Activated T-cell treated with anti-CD3 and anti-CD28 coated beads, Interleukin-2, amount 50 U/mL, for 48 hours (primary cell): ENCODE measurements at places on chromosomes 2 and 18.

- peak; percentile 42 for DNase-seq
Measured at GRCh38 chr2:222318712-222319585, 20.2 kb upstream of the PAX3 start.

DNA sequence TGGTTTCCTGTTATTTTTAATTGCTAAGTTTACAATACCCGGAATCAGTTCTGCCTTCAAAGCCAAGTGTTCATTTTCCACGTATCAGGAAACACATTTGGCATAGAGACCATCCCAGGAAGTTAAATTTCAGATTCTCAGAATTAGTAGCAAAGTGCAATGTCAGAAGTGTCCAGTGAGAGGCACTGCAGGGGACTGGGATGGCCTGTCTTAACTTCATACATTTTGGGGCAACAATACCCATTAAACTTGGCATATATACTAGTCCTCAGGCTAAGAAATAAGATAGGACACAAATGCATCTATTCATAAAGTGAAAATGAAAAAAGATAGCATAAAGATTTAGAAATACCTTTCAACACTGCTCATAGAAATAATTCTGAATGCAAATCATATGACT is 1.5 kb upstream of the IL1RL2 start:
- no peak for DNase-seq

DNA sequence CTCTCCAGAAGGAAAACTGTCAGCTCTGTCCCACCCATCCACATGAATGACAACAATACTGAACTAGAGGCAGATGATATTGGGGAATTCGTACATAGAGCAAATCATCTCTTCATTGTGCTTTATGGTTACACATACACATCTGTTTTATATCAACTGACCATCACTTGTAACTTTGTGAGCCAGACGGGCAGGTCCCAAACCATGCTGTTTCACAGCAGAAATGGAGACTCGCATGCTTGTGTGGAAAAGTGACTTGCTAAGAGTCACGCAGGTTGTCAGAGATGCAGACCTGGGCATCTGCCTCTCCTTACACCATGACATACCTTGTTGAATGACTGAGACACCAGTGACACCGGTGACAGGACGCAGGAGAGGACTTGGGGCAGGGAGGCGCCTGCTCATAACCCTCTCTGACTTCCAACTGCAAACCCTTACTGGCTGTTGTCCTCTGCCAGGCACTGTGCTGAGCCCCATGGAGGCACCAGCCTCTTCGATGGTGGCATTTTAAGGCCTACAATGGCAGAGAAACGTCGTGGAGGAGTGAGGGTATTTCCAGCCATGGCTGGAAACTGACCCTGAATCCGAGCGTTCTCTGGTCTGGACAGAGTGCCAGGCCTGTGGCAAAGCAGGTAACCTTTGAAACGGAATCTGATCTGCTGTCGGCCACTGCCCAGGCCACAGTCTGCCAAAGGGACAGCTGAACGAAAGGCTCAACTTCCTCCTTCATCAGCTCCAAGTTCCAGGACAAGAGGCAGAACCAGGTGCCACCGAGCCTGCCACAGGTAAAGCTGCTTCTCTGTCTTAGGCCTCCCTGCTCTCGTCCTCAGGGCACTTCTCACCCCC is 26.9 kb upstream of the ROCK2 start:
- DNase-seq, result no peak

- no peak for DNase-seq
Measured at GRCh38 chr2:86621280-86621943, 2.3 kb downstream of the RNF103 start.

- no peak for DNase-seq
Measured at GRCh38 chr18:11661430-11661829, 27.6 kb upstream of the GNAL start.

DNA sequence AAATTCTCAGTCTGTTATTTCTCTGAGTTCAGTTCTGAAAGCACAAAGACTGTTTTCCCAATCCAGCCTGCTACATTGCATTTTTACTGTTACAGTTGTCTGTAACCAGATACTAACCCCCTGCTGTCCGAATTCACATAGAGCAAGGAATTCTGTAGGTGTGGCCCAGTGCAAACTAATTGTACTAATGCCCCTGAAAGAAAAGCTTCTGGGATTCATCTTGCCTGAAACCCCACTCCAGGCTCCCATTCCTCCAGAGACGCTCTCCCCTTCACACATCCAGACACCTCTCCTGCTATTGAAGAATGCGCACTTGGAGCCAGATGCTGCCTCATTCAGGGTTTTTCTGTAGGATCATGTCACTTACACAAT is 127.0 kb downstream of the TTC32 start:
- DNase-seq, result no peak

- DNase-seq, result peak; percentile 62
Measured at GRCh38 chr2:1750933-1751766, 6.8 kb upstream of the PXDN start.

DNA sequence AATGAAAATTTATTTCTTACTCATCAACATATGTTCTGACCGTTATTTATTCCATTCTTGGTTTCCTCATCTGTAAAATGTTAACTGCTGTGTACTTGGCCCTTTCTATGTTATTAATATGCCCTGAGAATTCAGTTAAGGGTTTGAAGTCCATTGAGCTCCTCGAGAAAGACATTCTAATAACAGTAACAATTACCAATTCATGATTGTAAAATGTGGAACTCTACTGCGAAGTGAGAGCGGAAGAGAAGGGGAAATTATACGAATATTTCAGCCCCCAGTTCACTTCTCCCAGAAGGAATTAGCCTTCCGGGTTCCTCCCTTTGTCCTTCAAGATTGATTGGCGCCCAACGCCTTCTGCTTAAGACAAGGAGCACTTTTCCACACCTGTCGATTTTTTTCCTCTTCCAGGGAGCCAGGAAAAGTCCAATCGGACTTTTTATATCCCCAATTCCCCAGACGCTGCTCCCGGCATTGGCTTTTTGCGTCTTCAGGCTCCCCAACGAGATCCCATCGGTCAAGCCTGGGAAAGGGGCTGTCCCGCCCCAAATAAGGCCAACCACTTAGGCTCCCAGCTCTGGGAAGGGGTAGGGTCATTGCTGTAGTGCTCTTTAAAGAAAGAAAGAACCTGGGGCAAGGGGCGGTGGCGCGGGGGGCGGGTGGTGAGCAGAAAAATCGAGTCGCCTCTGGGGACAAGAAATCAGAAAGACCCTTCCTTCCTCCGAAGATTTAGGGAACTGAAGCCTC is 1.6 kb downstream of the DSC2 start:
- DNase-seq, result no peak

GRCh38 chr18:24341361-24341760 is 56.3 kb downstream of the OSBPL1A start:
- no peak for DNase-seq

GRCh38 chr2:177379354-177379753 is 13.2 kb upstream of the AGPS start:
- no peak for DNase-seq

DNA sequence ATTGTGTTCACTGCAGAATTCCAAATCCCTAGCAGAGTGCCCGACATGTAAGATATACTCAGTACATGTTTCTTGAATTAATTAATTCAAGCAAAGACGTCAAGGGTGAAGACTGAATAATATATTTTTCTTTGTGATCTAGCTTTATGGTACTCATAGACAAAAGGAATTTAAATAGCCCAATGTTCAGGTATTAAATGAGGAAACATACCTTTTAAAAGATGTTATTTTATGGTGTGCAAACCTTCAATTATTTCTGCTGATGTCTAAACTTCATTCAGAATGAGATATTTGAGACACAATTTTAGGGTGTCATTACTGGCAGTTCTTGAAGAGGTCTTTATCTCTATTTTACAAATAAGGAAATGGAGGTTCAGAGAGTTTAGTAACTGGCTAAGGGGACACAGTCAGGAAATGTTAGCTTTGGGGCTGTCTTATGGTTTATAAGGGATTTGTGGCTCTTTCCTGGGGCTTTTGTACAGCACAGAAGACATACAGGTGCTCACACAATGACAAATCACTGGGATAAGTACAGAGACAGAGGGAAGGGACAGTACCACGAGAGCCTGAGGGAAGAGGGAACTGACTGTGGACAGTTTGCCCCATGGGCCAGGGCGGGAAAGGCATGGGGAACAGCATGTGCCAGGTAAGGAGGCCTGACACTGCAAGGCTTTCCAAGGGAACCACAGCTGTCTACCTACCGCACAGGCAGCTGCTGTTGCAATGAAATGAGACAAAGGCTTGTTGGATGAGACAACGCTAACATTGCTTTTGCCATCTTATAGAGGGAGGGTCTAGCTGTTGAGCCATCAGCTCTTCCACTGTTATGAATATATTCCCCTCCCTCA is 155.3 kb downstream of the DDX1 start:
- DNase-seq, result no peak

- DNase-seq, result no peak
Measured at GRCh38 chr18:59123588-59124369, 15.9 kb upstream of the SEC11C start.

DNA sequence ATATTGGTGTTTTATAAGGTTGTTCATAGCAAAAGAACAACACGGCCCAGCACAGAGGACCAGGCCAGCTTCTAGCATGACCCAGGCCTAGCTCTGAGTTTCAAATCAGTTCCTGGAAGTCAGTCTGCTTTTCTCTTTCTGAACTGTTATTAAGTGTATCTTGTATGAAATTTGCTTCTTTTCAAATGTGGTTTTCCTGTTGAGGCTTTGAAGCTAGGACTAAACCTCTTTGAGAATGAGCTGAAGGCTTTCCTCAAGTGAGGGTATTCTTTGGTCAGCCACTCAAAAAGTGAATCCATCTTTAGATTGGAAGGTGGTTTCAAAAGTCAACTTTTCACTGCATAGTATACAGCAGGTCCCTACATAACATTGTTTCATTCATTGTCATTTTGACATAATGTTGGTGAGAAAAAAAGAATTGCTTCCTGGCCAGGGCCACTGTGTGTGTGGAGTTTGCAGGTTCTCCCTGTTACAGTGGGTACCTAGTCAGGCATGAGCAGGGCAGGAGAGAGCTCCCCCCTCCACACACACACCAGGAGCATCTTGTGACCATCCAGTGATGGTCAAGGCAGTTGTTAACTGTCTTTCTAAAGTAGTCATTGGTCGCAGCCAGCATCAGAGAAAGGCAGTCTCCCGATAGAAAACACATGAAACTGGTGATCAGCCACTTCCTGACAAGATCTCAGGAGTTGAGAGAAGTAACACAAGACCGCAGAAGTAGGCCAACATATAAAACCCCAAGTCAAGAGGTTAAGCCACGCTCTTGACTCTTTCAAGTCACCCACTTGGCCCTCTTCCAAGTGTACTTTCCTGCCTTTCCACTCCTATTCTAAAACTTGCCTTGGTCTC is 6.7 kb upstream of the ACAA2 start:
- peak; percentile 52 for DNase-seq

- DNase-seq, result no peak
Measured at GRCh38 chr2:112605926-112606325, 21.5 kb downstream of the CHCHD5 start.

DNA sequence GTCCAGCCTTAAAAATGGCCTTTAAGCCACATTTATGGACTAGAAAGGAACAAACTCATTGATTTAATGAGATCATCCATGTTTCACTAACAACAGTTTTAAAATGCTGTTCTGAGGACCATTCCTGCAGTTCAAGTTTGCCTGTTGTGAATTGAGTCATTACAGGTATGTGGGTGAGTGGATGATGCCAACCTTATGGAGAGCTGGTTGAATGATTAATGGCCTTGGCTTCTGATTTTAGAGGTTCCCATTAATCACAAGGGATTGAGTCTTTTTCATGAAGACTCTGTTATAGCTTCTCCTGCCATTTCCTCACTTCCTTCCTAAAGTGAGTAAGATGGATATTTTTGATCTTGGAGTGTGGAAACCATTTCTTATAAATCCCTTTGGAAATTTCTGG is 459.8 kb upstream of the SLC14A2 start:
- no peak for DNase-seq

- no peak for DNase-seq
Measured at GRCh38 chr2:157168501-157168900, 89.0 kb upstream of the GALNT5 start.

GRCh38 chr2:85273738-85274731 is 53.8 kb downstream of the TGOLN2 start:
- peak; percentile 22 for DNase-seq

DNA sequence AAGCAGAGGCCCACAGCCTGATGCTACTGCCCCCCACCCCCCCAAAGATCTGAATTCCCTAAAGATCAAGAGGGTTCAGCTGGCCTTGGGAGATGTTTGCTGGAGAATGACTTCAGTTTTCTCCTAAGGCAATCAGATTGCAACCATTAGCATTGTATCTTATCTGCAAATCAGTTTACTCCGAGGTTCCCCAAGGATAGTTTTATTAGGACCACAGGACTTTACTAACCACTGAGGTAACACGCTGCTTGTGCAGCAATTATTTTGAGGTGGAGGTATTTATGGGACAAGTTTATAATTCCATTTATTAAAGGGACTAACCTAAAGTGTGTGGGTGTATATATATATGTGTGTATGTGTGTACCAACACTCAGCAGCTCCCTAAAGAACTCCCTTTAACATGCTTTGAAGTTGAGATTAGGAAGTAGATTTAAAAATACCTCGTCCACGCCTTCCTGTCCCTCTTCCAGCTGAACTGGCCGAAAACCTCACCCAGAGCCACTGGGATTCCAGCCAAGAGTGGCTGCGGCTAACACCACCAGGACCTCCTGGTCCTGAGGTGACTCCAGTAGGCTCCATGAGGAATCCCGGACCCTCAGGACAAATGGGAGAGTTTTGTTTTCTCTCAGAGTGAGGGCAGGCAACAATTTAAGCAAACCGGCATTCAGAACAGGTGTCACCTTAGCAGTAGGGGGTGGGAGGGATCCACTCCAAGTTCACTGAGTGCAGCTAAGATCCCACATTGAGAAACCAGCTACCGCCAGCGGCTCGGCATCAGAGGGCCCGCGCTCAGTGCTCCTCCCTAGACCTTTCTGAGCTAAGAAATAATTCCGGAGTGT is 3.0 kb upstream of the DLX1 start:
- no peak for DNase-seq

DNA sequence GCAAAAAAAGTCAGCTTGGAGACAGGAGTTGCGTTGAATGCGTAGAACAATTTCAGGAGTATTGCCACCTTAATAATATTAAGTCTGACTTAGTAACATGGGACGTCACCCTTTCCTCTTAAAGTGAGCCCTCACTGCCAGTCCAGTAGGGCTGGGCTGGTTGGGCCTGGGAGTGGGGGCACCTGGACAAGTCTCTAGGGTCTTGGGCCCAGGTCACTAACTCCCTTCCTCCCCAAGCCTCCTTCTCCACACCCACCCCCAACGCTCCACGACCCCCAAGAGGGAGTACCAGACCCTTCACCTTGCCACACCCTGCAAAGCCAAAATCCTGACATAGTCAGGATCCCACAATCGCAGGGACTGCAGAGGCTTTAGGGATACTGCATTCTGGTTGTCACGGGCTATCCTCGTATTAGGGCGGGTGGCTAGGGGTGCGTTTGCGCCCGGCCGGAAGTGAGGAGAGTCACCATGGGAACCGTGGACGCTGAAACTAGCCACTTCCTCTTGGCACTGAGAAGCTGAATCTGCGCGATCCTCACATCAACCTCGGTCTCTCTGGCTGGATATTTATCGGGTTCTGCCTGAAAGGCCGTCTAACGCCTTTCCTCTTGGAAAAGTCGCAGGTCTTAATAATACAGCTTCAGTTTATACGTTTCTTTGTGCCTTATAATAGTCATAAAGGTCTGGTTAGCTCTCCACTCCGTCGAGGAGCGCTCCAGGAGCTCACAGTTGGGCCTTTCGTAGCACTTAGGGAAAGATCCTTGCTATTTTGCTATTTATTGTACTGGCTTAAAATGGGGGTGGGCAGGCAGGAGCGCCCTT is 10.3 kb upstream of the CXXC1 start:
- peak; percentile 81 for DNase-seq

GRCh38 chr18:5529471-5529870 is 14.3 kb downstream of the EPB41L3 start:
- no peak for DNase-seq
